ENCODE measurements at places on chromosomes 2 and 18.
A peak's percentile ranks its signal among the peaks of the same experiment; 100 is the strongest.

- peak; percentile 45 for DNase-seq
Measured at GRCh38 chr2:233063269-233063975, 3.3 kb downstream of the INPP5D start.

DNA sequence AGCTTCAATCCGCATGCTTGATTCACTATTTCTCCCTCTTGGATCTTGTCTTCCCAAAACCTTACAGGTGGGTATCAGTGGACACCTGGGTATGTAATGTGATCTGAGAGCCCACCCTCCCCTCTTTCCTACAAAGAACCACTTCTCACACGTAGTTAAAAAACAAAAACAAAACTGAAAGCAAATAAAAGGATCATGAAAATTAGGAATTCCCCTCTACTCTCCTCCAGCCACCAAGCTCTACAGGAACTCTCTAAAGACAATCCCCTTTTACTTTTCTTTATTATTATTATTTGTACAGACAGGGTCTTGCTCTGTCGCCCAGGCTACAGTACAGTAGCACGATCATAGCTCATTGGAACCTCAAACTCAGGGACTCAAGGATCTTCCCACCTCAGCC is 40.8 kb upstream of the MYO1B start:
- peak; percentile 67 for DNase-seq

DNA sequence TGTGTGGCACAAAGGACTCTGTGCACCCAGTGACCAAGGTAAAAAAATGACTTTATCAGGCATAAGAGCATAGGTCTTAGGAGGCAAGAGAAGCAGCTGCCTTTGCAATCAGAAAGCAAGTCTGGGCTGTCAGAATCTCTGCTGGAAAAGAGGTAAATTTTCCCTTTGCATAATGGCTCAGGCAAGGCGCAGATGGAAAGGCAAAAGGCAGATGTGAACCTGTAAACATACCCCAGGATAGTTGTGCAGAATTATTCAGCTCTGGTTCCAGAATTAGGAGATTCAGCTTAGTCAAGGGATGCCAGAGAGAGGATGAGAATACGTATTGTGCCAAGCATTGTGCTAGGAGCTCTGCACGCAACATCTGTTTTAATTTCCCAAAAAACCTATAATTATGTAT is 258.7 kb downstream of the CLIP4 start:
- no peak for DNase-seq

GRCh38 chr18:36592282-36592681 is 236.5 kb downstream of the TPGS2 start:
- DNase-seq: no peak

DNA sequence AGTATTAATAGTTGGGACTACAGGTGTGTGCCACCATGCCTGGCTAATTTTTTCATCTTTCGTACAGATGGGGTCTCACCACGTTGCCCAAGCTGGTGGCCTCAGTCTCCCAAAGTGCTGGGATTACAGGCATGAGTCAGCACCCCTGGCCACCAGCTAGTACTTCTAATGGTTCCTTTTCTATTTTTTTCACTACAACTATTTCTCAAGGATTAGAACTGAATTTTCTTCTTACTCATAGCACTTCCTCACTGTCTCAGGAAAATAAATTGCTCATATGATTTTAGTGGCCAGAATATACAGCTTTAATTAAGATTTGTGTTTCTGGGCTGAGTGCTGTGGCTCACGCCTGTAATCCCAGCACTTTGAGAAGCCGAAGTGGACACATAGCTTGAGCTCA is 43.2 kb upstream of the SOS1 start:
- no peak for DNase-seq

- no peak for DNase-seq
Measured at GRCh38 chr2:10079266-10079869, 843 bp downstream of the CYS1 start.

- no peak for DNase-seq
Measured at GRCh38 chr18:46716827-46717226, 40.0 kb downstream of the ST8SIA5 start.

GRCh38 chr2:113972766-113973165 is 82.9 kb downstream of the ACTR3 start:
- DNase-seq: no peak

DNA sequence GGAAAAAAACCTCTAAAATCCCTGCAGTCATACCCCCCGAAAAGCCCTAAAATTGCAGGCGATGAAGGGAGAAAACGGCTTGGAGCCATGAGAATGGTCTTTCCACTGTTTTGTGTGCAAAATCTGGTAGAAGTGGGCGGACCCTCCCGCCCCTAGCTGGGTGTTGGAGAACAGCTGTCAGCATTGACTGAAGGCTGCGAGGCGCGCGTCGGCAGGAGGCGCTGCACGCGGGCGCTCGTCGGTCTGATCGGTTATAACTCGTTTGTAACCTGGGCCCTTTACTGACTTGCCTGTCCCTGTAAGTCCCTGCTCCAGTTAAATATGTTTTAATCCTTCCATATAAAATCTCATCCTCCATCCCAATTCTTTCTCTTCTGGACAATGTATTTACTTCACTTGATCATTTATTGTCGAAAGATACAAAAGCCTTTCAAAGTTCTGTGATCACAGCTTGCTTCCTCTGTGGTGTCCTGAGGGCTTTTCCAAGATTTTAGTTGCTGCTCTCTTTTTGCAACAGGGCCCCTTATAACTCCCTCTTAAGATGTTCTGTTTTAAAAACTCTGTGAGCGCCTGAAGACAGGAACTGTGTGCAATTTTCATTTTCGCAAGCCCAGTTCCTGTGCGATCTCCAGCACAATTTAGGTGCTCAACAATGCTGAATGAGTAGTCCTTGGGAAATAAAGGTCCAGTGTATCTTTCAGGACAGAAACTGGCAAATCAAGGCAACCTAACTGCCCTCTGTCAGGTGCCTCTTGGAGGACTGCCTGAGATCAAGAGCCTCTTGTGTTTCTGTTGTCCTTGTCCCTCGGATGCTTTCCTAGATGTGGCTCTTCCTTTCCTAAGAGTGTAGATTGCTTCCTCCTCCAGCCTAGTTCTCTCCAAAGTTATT is 918 bp upstream of the HNRNPLL start:
- DNase-seq: peak; percentile 85

DNA sequence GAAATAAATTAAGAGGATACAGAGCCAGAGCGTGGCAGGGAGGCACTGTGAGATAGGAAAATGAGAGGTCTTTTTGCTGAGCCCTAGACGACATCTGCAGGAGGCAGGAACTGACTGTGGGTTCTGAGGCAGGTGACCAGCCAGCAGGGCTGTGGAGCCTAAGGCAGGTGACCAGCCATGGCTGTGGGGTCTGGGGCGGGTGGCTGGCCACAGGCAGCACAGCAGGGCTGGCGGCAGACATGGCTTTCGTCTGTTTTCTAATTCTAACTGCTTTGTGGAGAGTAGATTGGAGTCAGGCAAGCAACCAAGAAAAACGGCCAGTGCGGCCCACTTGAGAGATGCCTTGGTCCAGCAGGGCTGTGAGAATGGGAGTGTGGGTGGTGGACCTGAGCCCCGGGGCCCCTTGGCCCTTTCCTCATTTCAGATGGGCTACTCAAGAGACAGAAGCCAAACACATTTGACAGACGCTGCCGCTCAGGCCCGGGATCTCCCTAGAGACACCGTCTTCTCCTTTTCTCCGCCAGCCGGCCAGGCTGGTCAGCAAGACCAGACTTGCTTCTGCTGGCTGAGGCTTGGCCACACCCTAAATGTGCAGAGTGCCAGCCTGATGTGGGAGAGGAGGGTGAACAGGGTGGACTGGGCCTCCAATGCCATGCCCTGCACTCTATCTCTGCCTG is 19.7 kb upstream of the GNAL start:
- no peak for DNase-seq

DNA sequence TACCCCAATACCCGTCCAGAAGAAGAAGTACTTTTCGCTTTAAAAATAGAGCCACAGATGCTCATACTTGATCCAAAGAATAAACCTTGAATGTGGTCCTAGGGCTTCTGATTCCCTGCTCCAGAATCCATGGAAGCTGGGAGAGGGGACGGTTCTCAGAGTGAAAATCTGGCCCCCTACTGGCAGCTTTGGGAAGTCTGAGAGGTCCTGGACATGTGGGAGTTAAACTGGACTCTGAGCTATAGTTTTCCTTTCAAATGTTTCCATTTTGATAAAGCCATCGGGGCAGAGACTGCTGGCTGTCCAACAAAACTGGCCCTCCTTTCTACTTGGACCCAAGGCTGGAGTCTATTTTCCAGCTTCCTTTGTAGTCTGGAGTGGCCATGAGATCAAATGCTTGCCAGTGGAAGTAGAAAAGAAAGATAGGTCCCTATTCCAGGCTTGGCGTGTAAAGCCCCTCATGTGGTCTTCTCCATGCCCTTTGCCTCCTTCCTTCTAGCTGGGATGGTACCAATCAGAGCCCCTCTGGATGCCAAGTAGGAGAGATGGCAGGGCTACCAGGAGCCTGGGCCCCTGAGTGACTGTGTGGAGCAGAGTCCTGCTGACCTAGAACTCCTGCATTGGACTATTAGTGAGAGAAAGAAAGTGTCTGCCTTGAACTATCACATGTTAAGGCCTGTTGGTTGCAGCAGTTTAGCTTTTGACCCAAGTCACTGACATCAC is 37.7 kb upstream of the TBC1D8 start:
- DNase-seq: no peak

- DNase-seq: no peak
Measured at GRCh38 chr2:149715005-149715592, 127.5 kb upstream of the MMADHC start.

GRCh38 chr2:12277241-12278034 is 439.3 kb upstream of the TRIB2 start:
- no peak for DNase-seq

DNA sequence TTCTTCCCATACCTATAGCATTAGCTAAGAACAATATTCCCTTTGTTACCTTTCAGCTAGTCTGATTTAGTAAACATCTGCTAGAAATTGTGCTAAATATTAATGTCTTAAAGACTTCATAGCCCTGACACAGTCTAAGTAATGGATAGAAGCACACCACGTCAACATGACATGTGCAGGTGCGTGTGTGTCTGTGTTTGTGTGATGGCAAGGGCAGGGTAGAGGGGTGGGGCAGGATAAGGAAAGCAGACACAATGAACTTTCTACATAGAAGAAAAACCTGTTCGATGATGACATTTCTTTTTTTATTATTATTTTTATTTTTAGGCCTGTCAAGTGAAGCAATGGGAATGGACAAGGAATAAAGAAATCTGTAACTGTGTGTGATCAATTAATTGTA is 223.3 kb downstream of the NOL4 start:
- no peak for DNase-seq

DNA sequence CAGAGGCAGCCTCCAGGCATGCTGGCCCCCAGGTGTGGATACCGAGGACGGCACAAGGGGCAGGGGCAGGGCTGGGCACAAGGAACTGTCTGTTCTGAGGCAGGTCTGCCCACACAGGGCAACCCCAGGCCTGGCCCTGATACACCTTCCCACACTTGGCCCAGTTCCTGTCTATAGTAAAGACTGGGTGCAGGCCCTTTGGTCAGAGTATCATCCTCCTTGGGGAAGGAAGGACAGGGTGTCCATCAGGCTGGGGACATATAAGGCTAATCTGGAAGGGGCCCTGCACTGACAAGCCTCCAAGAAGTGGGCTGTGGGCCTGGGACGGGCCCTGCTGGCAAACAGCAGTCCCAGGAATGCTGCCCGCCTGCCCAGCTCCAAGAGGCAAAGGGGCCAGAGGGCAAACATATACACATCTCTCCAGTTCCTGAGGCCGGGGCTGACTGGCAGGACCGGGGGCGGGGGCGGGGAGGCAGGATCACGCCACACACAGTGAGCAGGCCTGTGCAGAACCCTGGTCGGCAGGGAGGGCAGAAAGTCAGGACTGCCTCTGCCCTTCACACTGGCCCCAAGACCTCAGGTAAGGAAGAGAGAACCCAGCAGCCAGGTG is 18.9 kb downstream of the SDC1 start:
- no peak for DNase-seq

GRCh38 chr2:204888222-204888621 is 342.9 kb downstream of the PARD3B start:
- no peak for DNase-seq

GRCh38 chr2:176504440-176504839 is 235.2 kb downstream of the MTX2 start:
- DNase-seq: no peak

DNA sequence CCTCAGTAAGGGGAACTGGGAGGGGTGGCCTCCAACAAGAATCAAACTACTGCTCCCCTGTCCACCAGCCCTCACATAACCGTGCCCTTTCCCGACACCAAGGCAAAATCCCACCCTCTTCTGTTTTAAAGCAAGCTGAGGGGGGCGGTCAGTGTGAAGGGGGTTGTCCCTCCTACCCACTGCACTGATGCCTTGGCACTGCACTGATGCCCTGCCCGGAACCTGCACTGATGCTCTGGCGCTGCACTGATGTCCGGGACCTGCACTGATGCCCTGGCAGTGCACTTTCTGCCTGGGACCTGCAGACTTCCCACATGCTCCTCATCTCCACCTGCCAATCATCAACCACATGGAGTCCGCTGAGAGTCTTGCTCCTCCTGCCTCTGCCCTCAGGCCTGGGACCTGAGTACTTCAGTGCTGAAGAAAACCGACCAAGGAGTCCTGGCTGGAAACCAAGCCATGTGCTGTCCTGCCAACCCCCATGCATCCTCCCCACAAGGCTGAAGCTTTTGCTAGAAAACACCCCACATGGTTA is 179.5 kb downstream of the SMAD2 start:
- DNase-seq: no peak

- no peak for DNase-seq
Measured at GRCh38 chr2:47945046-47945781, 38.9 kb upstream of the FBXO11 start.

- DNase-seq: no peak
Measured at GRCh38 chr2:149058936-149059335, 20.4 kb downstream of the LYPD6B start.

DNA sequence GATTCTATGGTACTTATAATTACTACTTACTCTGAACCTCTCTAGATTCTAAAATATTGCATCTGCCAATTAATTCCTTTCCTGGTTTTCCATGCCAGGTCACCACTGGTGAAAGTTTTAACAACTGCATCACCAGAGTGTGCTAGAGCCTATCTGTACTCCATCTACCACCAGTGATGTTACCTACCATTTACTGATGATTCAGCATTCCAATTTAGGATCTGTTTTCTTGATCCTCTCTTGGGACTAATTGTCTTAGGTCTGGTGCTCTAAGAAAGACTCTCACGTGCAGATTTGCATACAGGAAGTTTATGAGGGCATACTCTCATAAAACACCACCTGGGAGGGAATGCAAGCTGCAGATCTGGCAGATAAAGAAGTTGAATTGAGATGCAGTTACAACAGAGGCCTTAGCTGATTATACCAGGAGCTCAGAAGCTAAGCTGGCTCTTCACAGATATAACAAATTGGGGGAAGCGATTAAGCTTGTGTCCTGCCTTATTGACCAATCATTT is 347.6 kb upstream of the VRK2 start:
- no peak for DNase-seq

DNA sequence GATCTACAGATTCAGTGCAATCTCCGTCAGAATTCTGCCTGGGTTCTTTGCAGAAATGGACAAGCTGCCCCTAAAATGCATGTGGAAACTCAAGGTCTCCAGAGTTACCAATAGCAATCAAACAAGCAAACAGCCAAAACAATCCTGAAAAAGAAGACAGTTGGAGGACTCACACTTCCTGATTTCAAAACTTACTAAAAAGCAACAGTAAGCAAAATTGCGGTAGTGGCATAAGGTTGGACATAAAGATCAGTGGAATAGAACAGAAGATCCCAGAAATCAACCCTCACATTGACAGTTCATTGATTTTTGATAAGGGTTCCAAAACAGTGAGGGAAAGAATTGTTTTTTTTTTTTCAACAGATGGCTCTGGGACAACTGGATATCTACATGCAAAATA is 59.7 kb downstream of the NPPC start:
- DNase-seq: no peak
